SK-N-SH treated with all-trans-retinoic acid at 6 μM for 48 hours (cell line): ENCODE measurements at places on chromosomes 5 and 9.

DNA sequence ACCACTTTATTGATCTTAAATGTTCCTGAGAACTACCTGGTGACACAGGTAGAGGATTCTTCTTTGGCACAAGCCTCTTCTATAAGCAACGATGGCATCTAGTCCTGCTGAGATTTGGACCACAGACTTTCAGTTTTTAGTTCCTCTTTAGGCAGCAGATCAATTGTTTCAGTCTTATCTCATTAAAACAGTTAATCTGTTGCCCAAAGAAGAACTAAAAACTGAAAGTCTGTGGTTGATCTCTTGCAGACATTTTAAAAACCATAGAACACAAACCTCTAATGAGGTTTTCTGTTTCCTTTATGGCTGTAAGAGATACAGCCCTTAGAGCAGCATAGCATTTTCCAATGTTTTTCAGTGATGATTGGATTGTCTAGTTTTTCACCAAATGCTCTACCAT, 480.9 kb downstream of the MTRR start:
- no peak for ATAC-seq

GRCh38 chr5:133402775-133403174, 209.6 kb downstream of the FSTL4 start:
- ATAC-seq = no peak

DNA sequence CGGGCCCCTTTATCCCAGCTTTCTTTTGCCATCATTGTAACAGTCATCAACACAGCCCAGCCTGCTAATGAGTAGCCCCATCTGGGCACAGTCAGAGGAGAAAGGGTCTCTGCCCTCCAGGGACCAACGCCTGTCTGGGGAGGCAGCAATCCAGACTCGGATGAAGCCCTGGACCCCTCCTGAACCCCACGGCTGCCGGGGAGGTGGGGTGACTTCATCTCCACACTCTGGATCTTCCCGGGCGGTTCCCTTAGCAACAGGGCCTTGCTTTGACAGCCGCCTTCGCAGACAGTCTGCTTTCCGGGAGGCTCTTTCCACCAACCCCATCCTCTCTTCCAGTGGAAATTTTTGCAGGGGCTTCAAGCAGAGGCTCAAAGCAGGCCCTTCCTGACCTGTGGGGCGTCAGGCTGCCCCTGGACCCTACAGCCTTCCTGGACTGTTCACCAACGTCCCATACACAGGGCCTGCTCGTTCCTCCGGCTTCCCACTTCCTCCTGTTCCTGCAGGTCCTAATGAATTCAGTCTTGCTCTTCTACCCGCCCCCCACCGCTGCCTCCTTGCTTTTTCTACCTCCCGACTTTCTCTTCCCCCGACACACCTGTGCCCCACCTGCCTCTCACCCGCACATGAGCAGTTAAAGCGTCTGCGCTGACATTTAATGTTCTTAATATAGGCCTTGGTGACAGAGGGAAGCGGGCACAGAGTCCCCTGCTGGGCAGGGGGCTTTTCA, 161.7 kb upstream of the MVB12B start:
- no peak for ATAC-seq

DNA sequence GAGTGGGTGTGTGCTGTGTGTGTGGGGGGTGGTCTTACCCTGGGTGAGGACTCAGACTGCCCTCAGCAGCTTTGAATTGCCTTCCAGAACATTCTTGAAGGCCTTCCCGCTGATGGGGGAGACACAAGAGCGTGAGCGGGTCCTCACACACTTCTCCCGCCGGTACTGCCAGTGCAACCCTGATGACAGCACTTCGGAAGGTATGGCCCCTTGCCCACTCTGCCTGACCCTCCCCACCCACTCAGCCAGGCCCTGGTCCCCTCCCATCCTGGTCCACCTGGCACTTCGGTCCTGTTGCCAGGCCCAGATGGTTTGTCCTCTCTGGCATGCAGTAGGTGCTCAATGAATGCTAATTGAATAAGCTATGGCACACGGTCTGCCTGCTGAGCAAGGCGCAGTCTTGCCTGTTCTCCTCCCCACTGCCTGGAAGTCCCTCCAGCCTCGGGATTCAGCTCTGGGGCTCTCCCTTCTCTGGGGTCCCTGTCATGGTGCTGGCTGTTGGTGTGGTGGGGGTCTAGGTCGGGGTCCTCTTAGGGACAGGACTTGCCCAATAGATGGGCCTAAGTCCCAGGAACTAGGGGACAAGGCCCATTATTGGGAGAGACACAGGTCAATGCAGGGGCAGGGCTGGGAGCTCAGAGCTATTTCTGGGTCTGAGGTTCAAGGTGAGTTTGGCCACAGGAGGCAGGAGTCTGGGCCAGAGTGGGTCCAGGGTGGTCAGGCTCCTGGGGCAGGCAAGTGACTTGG, 26.4 kb downstream of the PSD2 start:
- ATAC-seq = no peak

DNA sequence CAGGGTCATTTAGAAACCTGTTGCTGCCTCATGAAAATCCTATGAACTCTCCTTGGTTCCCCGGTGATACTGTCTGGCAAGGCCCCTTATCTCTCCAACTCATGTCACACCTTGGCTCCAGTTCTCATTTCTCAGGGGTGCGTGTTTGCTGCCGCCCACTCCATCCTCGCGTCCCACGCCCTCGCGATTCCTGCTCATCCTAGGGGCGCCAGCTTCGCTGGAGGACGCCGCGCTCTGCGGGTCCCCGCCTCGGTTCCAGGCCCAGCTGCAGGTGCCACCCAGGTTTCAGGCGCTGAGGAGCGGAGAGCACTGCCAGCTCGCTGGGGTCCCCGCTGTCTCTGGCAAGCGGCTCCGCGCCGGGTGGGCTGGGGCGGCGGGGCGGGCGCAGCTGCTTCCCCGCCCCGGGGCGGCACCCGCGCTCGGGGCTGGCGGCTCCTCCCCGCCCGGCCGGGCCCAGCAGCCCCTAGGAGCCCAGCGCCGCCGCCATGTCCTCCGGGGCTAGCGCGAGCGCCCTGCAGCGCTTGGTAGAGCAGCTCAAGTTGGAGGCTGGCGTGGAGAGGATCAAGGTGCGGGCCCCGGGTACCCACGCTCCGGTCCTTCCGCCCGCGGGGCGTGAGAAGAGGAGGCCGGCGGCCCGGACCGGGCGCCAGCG, at the start of gene GNG10:
TSS of gene GNG10 (plus strand) at position 456 of the 652 bp plus-strand sequence. CDS start at position 486, 30 bp downstream.
- ATAC-seq = peak; percentile 96
